ENCODE measurements at places on chromosomes 5 and 9.

GRCh38 chr9:12065686-12066085 lies 627.5 kb upstream of the TYRP1 start:
- DNase-seq, result no peak

DNA sequence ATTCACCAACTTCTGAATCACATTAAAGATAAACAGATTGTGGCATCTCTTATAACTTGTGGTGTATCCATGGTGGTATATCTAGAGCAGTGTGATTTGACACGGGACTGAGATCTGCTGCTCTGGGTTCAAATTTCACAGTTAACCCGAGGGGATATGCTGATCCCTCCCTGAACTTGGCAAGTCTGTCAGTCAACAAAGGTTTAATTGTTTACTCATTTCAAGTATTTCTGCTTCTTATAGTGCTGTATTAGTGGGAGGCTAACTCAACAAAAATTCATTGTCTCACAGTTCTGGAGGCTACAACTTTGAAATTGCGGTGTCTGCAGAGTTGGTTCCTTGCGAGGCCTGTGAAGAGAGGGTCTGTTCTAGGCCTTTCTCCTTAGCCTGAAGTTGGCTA lies 1175.2 kb downstream of the PTPRD start:
- no peak for DNase-seq

GRCh38 chr5:125244531-125244930 lies 498.1 kb upstream of the ZNF608 start:
- DNase-seq, result no peak

DNA sequence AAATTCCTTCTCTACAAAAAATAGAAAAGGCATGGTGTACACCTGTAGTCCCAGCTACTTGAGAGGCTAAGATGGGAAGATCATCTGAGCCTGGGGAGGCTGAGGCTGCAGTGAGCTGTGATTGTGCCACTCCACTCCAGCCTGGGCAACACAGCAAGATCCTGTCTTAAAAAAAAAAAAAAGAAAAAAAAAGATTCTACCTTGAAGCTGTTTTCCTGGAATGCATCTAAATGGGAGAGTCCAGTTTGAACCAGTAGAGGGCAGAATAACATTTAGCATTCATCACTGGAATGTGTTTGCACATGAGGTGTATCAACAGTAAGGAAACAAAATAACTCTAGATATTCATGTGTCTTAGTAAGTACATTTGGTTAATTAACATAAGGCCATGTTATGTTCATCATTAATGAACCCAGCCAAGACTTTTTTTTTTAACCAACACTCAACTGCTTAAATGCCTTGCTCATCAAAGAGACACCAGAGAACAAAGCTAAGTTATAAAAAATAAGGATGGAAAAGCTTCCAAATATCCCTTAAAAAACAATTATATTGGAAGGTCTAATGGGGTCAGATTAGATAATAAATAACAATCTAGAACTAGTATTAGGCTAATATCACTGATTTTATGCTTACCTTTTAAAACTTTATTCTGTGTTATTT lies 16.1 kb downstream of the IFNE start:
- no peak for DNase-seq

GRCh38 chr9:78050421-78050820 lies 18.8 kb upstream of the GNAQ start:
- DNase-seq, result no peak

DNA sequence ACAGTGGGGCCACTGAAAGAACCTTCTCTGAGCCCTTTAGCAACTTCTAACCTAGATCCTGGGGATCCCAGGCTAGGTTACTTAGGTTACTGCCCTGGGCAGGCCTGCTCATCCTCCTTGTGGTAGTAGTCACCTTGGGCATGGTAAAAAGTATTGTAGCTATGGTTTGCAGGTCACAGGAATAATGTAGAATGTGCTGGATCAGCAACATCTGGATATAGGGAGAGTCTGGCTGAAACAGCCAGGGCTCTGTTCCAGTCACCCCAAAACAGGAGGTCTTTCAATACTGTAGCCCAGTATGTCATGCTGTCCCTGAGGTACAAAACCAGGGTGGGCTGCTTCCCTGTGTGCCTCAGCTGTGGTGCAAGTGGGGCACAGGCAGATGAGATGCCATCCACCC lies 33.6 kb downstream of the UGT3A2 start:
- DNase-seq, result no peak

- no peak for DNase-seq
Observed at GRCh38 chr9:18333157-18333556, 140.8 kb upstream of the ADAMTSL1 start.

DNA sequence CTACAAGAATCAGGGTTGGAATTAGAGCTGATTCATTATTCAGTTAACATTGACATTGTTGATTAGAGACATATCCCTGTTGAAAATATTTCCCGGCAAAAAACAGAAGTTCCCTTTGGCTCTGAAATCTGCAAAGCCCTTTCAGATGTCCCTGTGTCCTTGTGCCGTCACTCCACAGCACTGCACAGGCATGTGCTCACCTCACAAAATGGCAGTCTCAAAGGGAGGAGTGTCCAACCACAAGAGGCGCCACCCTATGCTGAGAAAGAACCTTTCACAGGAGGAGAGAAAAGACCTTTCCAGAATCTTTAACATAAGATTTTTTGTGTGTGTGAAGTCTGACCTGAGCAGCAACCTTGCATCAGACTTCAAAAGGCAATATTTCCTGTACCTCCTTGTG lies 112.8 kb upstream of the PRSS3 start:
- no peak for DNase-seq

- DNase-seq, result no peak
Observed at GRCh38 chr9:84718476-84718875, 48.9 kb downstream of the NTRK2 start.

GRCh38 chr5:171874234-171874633 lies 88.6 kb downstream of the SMIM23 start:
- no peak for DNase-seq

DNA sequence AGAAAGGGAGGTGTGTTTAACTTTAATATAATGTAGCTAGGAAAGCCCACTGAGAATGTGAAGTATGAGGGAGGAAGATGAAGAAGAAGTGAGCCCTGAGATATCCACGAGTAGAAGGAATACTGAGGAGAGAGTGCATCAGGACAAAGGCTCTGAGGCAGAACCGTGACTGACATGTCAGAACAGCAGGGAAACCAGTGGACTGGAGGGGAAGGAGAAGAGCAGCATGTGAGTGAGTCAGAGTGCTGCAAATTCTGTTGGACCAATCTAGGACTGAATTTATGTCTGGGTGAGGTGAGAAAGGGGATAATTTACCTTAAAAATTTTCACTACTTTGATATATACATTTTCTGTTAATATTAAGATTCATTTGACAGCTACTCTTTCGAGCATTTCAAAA lies 110.3 kb downstream of the ST8SIA4 start:
- no peak for DNase-seq

DNA sequence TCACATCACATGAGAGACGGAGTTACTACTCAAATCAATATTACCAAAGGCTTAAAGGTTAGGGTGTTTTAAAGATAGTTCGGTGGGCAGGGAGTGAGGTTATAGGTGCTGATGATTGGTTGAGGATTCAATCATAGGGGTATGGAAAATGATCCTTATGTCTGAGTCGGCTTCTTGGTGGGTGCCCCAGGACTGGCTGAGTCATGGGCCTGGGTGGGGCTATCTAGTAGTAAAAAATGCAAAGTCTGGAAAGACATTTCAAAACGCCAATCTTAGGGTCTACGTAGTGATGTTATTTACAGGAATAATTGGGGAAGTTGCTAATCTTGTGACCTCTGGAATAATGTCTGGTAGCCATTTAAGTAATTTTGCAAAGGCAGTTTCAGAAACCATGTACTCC lies 15.2 kb upstream of the SPIN1 start:
- DNase-seq, result no peak

- DNase-seq, result no peak
Observed at GRCh38 chr9:77010527-77010926, 8.9 kb upstream of the FOXB2 start.

DNA sequence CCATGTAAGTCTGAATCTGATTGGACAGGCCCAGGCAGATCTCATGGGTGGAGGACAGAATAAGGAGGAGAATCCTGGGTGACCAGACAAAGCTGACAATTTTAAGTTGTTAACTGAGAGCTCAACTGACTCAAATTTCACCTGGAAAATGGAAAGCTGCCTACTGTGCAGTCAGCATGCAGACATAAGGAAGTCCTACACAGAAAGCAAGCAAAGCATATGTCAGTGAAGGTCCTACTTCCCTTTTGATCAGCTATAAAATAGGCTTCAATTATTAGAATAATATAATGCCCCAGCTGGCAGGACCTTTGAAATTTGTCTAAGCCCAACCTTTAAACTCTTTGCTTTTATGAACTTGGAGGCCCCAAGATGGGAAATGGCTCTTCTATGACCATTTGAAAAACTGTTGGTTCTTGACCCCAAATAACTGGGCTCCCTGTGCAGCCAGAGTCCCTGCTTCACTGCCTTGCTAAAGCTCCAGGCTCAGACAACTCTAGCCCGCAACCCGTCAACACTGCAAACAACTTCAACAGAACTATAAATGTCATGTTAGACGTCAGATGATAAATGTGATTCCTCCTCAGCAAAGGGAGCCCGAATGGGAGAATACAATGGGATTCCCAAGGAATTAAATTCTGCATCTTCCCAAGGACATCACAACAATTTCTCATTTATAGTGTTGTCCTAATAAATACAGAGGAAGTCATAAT lies 118.9 kb upstream of the ADRA1B start:
- DNase-seq, result no peak

Data from stimulated activated CD8-positive, alpha-beta memory T cell treated with anti-CD3 and anti-CD28 coated beads, Interleukin-4, amount 100 ng/mL, for 1 hour (primary cell).